Activated CD8-positive, alpha-beta T cell treated with anti-CD3 and anti-CD28 coated beads for 36 hours (primary cell): ENCODE measurements at places on chromosomes 7 and 10. TPM values are rescaled to one million over a fixed set of nuclear protein-coding genes. Genes with fewer than 3 reads are reported as not detected.

GRCh38 chr10:131399981-131400380, 88.5 kb upstream of the TCERG1L start:
- no peaks in the 10 kb centered on the region for H3K36me3 ChIP-seq
- no peak overlapping the region for H3K4me3 ChIP-seq
- DNase-seq = no peak
- no peaks in the 10 kb centered on the region for H3K27me3 ChIP-seq
- no peaks in the 10 kb centered on the region for H3K4me1 ChIP-seq

GRCh38 chr10:12780634-12781601, 220.6 kb downstream of the CCDC3 start:
- H3K4me1 ChIP-seq = peaks cover 20% of the 10 kb centered on the region
- H3K27me3 ChIP-seq = no peaks in the 10 kb centered on the region
- peak; percentile 43 for DNase-seq
- H3K27ac ChIP-seq = peak overlapping the region; percentile 39

DNA sequence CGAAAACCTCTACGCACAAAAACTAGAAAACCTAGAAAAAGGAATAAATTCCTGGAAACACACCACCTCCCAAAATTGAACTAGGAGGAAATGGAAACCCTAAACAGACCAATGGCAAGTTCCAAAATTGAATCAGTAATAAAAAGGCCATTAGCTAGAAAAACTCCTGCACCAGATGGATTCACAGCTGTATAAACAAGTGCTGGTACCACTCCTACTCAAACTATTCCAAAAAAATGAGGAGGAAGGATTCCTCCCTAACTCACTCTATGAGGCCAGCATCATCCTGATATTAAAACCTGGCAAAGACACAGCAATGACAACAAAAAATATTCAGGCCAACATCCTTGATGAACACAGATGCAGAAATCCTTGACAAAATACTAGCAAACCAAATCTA, 228.2 kb downstream of the CHRM2 start:
- no peak overlapping the region for H3K27ac ChIP-seq
- no peaks in the 10 kb centered on the region for H3K4me1 ChIP-seq
- H3K36me3 ChIP-seq = no peaks in the 10 kb centered on the region
- no peak for DNase-seq
- H3K27me3 ChIP-seq = no peaks in the 10 kb centered on the region

The CCL24 gene
- not detected for total RNA-seq

DNA sequence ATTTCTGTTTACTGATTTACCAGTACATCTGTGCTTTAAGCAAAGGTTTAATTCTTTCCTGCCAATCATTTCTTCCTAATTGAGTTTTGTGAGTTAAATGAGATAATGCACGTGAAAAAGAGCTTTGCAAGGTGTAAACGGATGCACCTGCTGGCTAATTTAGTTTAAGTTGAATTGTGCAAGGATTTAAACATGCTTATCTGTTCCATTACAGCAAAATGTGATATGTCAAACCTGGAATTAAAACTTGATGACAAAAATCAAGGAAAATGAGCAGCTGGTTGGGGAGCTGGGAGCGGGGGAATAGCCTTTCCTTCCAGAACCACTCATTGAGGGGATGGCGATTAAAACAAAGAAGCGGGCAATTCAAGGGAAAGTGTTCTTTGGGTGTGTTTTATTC, 155.0 kb upstream of the CTTNBP2 start:
- no peaks in the 10 kb centered on the region for H3K4me1 ChIP-seq
- H3K4me3 ChIP-seq = no peak overlapping the region
- no peak overlapping the region for H3K27ac ChIP-seq

DNA sequence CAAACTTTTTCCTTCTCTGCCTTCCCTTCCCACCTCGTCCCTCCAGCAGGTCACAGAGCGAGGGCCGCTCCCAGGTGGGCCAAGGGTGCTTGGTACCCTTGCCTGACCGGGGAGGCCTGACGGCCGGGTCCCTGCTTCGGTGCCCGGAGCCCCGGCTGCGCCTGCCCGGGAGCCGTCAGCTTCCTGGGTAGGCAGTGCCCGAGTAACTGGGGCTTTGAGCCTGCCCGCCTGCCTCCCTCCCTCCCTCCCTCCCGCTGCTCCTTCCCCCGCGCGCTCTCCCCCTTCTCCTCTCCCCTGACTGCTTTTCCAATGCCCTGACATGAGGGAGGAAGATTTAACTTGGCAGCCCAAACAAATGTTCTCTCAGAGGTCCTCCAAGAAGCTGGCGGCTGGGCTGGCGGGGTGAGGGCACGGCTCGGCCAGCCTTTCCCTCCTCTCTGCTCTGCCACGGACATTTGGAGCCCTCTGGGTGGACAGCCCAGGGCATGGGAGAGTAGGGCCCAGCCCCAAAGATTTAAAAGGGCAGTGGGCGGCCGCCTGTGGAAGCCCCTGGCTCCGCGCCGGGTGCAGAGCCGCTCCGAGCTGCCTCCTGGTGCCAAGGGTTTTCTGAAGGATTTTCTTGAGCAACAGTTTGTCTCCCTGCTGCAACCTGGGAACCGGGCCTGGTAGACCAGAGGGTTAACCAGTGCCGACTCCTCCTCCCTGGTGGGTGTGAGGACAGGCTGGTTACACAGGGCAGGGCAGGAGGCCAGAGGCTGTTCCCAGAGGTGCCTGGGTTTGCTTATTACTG, 2.0 kb downstream of the ZMIZ1 start:
- H3K36me3 ChIP-seq = no peaks in the 10 kb centered on the region
- H3K4me3 ChIP-seq = peak overlapping the region; percentile 89
- peak; percentile 52 for DNase-seq
- no peaks in the 10 kb centered on the region for H3K27me3 ChIP-seq
- peaks cover 15% of the 10 kb centered on the region for H3K4me1 ChIP-seq
- no peak overlapping the region for H3K27ac ChIP-seq

The CACNB2 gene
- not detected for total RNA-seq
